ENCODE measurements at places on chromosomes 7 and 10. TPM values are rescaled to one million over a fixed set of nuclear protein-coding genes. Genes with fewer than 3 reads are reported as not detected.

DNA sequence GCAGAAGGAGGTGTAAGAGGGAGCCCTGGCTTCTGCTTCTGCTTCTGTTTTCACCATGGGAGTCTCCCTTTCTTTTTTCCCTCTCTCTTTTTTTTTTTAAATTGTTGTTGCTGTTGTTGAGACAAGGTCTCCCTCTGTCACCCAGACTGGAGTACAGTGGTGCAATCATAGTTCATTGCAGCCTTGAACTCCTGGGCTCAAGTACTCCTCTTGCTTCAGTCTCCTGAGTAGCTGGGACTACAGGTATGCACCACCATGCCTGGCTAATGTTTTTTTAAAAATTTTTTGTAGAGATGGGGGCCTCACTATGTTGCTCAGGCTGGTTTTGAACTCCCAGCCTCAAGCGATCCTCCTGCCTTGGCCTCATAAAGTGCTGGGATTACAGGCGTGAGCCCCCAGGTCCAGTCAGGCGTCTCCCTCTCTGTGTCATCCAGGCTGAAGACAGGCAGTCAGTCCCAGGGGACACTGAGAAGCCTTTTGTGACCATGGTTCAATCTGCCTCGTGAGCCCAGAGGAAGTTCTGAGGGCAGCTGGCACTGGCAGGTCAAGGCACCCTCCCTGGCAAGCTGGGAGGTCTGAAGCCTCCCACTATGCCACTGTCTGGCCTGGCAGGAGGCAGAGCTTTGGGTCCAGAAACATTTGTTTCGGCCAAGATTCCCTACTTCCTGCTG lies 33.6 kb upstream of the NPFFR1 start:
- DNase-seq: no peak

Gene CALN1
- 0.25 TPM for total RNA-seq

- no peak for DNase-seq
Measured at GRCh38 chr10:74593470-74593869, 232.9 kb upstream of the KAT6B start.

- DNase-seq: no peak
Measured at GRCh38 chr10:119515511-119516045, 26.9 kb downstream of the RGS10 start.

DNA sequence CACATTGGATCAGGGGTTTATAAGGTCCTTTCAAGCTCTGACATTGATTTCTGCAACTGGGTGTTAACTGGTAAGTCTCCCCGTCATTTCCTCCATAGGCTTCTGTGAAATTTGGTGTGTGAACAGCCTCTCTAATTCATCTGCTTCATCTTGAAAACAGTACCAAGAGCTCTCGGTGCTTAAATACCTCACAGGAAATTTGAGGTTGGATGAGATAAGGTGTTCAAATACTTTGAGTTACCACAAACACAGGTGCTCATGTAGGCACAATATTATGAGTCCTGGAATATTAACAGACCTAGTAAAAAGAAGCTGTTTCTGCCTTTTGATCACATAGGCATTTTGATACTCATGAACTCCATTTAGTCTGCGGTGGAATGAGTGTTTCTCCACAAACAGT lies 85.2 kb downstream of the RTKN2 start:
- no peak for DNase-seq

Gene SPDYE11
- total RNA-seq: 0.11 TPM

DNA sequence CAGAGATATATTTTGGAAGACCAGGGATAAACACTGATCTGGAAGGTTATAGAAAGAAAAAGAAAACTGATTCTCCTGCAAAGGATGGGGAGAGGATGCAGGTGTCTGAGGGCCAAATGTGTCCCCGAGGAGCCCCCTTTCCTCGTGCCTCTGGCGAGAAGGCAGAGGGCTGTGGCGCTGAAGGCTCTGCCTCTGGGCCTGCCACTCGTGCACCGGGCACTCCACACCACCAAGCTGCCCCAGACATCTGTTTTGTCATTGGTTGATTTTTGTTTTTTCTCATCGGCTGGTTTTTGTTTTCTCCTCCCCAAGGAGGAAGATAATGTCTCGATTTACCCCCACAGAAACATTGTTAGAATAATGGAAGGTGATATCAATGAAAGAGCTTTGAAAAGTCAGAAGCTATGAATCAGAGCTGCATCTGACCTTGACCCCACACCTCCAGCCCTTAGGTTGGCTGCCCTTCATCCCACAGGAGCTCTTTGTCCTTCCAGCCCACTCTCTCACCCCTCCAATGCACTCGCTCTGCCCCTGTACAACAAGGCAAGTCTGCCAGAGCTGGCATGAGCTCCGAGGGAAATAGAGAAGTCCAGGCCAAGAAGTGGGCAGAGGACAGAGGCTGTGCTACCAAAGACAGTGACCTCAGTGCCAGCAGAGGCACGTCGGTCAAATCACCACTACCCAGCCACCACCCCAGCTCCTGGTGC lies 124.8 kb downstream of the TCERG1L start:
- no peak for DNase-seq

GRCh38 chr7:20197837-20198236 lies 19.3 kb downstream of the MACC1 start:
- no peak for DNase-seq

Gene HOXA6
- 43.7 TPM for total RNA-seq

DNA sequence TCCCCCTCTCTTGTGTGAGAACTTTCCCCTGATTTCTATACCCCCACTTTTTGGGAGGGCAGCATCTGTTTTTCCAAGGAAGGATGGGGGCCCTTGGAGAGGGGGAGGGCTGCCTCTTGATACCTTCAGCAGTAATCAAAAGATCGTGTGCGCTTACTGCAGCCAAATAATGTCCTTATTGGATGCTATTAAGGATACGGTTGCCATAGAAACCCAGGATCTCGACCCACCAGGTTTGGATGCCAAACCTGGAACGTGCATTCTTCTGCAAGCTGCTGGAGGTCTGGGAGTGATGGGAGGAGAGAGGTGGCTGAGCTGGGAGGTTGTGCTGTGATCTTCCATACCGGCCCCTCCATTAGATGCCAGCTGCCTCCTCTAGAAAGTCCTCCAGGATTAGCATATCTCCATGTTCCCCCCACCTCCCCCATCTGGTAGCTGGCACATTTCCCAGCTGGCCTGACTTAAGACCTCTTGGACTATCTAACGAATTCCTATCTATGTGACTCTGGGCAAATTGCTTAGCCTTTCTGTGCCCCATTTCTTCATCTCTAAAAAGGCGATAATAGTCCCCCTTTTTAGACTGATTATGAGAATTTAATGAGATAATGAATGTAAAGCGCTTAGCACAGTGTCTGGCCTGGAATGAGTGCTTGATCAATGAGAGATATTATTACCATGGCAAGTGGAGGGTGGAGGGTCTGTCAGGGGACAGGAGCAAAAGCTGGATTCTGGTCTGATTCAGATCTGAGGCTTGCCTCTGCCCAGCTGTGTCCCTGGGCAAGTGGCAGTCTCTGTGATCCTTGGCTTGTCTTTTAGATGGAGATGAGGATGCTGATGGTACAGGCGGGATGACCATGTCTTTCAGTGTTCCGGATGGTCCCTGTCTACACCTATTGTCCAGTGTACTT lies 78.5 kb upstream of the PCBD1 start:
- no peak for DNase-seq

Gene PLCE1
- total RNA-seq: 3.2 TPM

- DNase-seq: no peak
Measured at GRCh38 chr10:76618171-76618570, 1019.4 kb downstream of the KCNMA1 start.

- DNase-seq: no peak
Measured at GRCh38 chr10:115125505-115125904, 32.3 kb downstream of the ATRNL1 start.

- DNase-seq: peak; percentile 43
Measured at GRCh38 chr7:47298636-47299035, 283.3 kb downstream of the TNS3 start.

GRCh38 chr7:122182081-122182480 lies 38.0 kb upstream of the AASS start:
- DNase-seq: no peak

DNA sequence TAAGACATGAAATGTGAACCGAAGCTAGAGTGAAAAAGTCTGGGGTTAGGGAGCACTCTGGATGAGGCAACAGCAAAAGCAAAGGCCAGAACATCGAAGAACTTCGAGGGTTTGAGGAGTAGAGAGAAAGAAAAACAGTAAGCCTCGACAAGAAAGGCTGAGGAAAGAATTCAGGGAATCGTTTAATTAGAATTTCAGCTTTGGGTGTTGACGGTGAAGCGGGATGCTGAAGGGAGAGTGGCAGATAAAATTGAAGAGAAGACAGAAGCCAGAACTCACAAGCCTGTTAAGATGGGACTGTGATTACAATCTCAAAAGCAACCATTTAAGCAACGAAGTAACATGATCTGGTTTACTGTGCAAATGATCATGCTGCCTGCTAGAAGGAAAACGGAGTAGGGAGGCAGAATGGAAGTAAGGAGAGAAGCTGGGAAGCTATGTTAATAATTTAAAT lies 2.1 kb downstream of the TRDMT1 start:
- DNase-seq: no peak

- no peak for DNase-seq
Measured at GRCh38 chr7:104982308-104983075, 31.5 kb upstream of the KMT2E start.

Gene ANXA8
- 2.0 TPM for total RNA-seq

Gene KLF14
- total RNA-seq: 1.0 TPM

GRCh38 chr10:3542185-3542611 lies 242.8 kb downstream of the KLF6 start:
- no peak for DNase-seq

Gene FXYD4
- total RNA-seq: not detected

Data from mesothelial cell of epicardium (in vitro differentiated cells).